Heart right ventricle (tissue), 16 donors: ENCODE measurements at places on chromosomes 7 and 10. TPM values are rescaled to one million over a fixed set of nuclear protein-coding genes. Genes with fewer than 3 reads are reported as not detected.

- DNase-seq, result no peak
These were observed 19.6 kb upstream of the ADAM12 start for GRCh38 chr10:126407831-126408230.

- peak; percentile 79 for DNase-seq
These were observed 17.8 kb downstream of the SCD start for GRCh38 chr10:100364735-100365391.

LRRN3 gene
- total RNA-seq, result 0.78 TPM

DNA sequence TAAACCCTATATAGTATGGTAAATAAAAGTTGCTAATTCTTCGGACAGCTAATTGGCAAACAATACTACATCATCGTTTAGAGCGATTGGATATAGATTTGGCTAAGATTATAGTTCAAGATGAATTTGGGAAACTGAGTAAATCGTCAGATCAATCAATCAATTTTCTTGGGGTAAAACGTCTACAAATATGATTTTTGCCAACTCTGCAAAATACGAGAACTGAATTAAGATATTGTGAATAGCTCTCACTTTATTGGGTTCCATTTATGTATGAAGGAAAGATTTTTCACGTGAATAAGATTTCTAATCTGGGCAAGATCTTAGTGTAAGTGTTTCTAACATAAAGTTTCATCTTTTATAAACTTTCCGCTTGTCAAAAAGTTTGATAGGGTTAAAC is 132.9 kb upstream of the AGR3 start:
- DNase-seq, result no peak

GRCh38 chr7:73606801-73607691 is 17.3 kb downstream of the MLXIPL start:
- peak; percentile 32 for DNase-seq

ANKRD1 gene
- total RNA-seq, result 2,281 TPM

GRCh38 chr10:42983591-42983990 is 93.3 kb upstream of the RET start:
- DNase-seq, result no peak

GRCh38 chr7:135784013-135784412 is 35.4 kb upstream of the FAM180A start:
- DNase-seq, result no peak

GRCh38 chr7:727104-727805 is at the start of gene PRKAR1B:
PRKAR1B (minus strand) TSS chr7:727281; CDS start chr7:711505, 15,776 bp downstream.
- no peak for DNase-seq

DNA sequence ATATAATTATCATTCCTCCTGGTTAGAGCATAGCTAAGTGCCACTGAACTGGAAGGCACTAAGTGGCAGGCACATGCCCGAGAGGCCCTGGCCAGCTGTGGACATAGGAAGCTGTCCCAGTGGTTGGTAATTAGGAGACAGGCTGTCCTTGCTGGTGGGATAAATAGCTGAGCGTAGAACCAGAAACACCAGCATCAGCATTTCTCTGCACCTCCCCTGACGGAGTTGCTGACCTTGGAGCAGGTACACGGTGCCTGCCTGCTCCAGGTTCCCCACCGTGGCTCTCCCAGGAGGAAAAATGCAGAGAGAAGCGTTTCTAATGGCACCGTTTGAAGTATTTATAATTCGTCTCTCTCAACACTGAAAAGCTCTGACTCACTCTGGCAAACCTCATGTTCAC is 5.6 kb upstream of the ABLIM1 start:
- no peak for DNase-seq

- DNase-seq, result no peak
These were observed 26.2 kb downstream of the C10orf105 start for GRCh38 chr10:71693377-71693776.

DNA sequence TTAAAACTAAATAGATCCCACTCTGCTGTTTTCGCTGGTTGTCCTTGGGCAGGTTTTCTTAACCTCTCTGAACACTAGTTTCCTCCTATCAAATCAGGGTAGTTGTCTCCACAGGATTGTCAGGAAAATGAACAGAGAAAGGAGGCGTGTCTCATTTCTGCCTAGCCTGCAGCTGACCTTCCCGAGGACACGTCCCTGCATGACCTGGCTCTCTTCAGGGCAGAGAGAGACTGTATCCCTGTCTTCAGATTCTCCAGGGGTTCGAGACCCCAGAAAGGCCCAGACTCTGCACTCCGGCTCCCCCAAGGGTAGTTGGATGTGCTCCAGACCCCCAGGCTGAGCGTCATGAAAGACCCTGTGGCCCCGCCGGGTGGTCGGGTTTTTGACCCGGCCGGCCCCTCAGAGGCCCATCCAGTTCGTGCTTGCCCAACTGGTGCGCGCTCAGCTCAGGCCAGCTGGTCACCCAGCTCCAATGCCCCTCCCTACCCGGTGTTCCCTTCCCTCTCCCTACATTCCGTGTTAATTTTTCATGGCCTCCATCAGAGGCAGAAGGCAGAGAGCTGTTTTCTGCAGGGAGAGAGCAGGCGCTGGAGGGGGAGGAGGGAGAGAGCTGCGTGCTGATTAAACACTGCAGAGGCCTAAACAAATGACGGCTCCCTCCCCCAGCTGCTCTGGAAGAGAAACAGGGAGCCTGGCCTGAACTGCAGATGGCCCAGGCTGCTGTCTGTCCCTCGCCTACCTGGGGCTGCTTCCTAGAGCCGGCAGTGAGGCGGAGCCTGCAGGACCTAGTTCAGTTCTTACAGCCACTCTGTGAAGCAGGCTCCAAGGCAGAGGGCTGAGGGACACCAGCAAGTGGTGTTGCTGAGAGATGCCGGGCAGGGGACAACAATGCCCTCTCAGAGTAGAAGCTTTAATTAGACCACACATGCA is 86.2 kb upstream of the PPIF start:
- DNase-seq, result no peak

GRCh38 chr10:26839966-26840627 is 20.7 kb downstream of the ABI1 start:
- DNase-seq, result no peak

HECW1 gene
- total RNA-seq, result not detected

AASS gene
- 14.6 TPM for total RNA-seq

- no peak for DNase-seq
These were observed 68.7 kb upstream of the SEC61G start for GRCh38 chr7:54827734-54828133.

DNA sequence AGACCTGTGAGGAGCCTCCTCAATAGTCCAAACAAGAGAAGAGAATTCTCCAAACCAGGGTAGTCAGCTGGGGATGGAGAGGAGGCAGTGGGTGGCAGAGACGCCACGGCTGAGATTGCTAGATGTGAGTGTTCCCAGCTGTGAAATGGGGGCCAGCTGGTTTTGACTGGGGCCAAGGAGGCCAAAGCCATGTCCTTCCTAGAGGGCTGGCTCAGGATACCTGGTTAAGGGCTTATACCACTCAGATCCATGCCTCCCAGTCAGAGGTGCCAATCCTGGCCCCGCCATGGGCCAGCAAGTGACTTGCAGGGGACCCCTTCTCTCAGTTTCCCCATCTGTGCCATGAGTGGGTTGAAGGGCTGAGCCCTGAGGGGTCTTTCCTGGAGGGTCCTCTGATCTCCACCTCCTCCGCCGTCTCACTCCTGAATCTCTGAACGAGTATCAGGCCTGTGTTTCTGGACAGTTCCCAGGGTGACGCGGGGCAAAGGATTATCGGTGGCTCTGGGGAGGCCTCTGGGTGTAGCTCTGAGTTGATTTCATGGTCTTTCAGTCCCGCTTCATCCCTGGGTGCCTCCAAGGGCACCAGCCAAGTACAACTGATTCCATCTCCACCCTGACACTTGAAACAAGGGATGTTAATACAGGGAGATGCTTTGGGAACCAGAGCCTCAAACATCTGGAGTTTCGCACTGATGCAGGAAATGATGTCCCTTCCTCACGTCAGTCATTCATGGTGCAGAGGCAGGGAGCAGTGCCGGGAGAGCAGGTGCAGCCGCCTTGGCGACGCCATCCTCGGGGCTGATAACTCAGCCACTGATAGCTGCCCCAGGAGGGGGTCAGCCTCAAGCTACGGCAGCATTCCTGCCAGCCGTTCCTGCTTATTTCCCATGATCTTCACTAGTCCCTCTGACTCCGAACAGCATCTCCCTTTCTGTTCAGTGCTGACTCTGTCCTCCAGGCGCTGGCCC is 126.7 kb downstream of the RGS10 start:
- DNase-seq, result peak; percentile 52

TAS2R41 gene
- not detected for total RNA-seq

- peak; percentile 67 for DNase-seq
These were observed 34.9 kb upstream of the STEAP1 start for GRCh38 chr7:90119178-90119971.

ARHGEF5 gene
- 1.6 TPM for total RNA-seq

- DNase-seq, result no peak
These were observed 74.1 kb upstream of the GRB10 start for GRCh38 chr7:50856806-50857205.

CYP26C1 gene
- total RNA-seq, result not detected

CPN1 gene
- total RNA-seq, result not detected

DNA sequence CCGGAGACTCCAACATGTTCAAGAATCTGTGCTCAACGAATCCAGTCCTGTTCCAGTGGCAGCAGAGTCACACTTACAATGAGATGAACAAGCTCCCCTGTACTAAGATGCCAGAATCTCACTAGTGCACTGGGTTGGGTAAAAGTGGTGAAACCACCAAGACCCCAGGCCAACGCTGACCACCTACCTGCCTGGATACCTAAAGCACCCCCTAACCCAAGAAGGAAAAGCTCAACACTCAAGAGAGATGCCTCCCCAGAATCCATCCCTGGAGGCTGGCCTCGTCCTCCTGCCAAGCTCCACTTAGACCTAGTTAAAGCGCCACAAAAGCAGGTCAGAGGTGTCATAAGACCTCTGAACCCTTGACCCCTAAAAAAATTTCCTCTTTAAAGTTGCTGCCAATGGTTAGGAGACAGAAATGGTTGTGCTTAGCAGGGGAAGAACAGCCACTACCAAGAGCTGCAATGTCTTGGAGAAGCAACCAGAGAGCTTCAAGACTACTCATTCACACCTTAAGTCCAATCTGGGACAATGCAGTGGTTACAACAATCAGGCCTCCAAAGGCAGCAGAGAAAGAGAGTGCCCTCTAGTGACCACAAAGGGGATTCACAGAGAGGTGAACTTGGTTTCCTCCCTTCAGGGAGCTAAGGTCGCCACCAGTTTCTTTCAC is 94.6 kb upstream of the MACROH2A2 start:
- DNase-seq, result no peak

- DNase-seq, result no peak
These were observed 153.6 kb downstream of the AOAH start for GRCh38 chr7:36570528-36571189.

- DNase-seq, result peak; percentile 52
These were observed 33.2 kb upstream of the MKRN1 start for GRCh38 chr7:140512317-140513000.

NKX6-2 gene
- not detected for total RNA-seq

TAS2R40 gene
- not detected for total RNA-seq

DNA sequence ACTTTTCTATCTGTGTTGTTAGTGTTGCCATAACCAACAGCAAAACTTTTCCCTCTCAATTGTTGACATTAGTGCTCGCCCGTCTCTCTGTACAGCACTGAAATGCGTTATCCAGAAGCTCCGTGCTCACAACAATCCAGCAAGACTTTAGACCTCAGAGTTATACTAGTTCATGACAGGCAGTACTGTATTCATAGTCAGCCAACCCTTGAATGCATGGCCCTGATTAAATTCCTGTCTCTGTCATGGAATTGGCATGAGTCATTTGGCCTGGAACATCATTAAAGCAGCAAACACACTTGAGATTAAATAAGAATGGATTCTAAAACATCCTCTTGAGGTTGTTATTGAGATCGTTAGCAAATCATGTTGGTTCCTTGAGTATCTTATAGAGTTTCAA is 405.5 kb upstream of the C7orf33 start:
- no peak for DNase-seq

DNA sequence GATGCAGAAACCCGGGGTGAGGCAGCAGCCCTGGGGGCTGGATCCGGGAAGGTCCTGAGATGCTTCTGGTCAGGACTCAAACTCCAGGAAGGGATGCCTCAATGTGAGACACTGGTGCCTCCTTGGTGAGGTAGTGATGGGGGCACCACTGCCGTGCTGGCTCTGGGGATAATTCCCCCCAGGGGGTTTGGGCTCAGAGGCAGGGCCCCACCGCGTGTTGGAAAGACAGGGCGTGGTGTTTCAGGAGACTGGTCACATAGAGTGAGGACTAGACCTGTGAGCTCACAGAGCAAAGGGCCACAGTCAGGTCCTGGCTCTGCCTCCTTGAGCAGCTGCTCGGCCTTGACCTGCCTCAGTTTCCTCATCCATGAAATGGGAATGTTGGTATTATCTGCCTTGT is 361.9 kb downstream of the GLRX3 start:
- no peak for DNase-seq

SPDYE2B gene
- not detected for total RNA-seq
